Mucosa of descending colon (tissue), 3 donors: ENCODE measurements at places on chromosomes 3 and 15.

GRCh38 chr15:67208396-67208795 lies 46.1 kb downstream of the AAGAB start:
- no peak for DNase-seq

DNA sequence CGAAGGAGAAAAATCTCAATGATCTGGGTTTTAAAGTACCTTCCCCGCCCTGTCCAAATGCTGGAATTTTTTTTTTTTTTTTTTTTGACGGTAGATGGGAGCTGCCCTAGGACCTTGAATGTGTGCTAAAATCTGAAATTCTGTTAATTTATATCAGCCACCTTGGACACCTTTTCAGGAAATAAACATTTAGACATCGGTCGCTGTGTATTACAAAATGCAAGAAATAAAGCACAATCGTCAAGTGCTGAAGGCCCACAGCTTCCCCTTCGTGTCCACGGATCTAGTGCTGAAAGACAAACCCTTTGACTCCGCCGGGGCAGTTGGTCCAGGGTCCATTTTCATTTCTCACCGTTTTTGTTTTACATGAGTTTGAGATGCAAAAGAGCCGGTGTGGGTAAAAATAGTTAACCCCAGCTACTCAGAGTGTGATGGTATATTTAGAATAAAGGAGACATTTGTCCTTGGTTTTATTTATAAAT lies 90.2 kb upstream of the CHD2 start:
- peak; percentile 71 for DNase-seq

GRCh38 chr15:38461066-38461833 lies 7.3 kb downstream of the FAM98B start:
- DNase-seq = peak; percentile 17

- DNase-seq = no peak
Observed at GRCh38 chr3:31890007-31890406, 91.1 kb downstream of the OSBPL10 start.

DNA sequence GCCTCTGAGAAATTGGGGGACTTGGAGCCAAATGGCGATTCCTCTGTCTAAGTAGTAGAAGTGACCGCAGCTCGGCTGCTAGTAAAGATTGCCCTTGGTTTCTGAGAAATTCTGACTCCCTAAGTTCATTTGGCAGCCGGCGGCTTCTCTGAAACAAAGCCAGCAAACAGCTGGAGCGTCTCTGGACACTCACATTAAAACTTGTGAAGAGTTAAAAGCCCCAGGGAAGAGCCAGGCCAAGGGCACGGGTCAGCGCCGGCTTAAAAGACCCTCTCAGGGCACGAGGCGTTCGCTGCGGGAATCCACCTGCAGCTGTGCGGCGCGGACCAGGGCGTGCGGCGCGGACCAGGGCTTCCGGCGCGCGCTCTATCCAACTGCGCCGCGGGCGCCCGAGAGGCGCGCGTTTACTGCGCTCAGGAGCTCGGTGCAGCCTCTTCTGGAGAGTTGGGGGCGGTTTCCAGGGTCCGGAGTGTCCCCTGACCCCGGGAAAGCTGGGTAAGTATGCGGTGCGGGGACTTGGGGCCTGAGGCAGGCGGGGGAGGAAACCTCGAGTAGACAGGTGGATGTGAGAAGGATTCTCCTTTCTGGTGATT lies at the start of gene COL6A5:
Gene COL6A5, plus strand, starts transcription at position 186 of the 593 bp plus-strand sequence. CDS start 27,967 bp downstream, outside the sequence.
- no peak for DNase-seq

- no peak for DNase-seq
Observed at GRCh38 chr3:31449318-31449717, 83.4 kb upstream of the STT3B start.

DNA sequence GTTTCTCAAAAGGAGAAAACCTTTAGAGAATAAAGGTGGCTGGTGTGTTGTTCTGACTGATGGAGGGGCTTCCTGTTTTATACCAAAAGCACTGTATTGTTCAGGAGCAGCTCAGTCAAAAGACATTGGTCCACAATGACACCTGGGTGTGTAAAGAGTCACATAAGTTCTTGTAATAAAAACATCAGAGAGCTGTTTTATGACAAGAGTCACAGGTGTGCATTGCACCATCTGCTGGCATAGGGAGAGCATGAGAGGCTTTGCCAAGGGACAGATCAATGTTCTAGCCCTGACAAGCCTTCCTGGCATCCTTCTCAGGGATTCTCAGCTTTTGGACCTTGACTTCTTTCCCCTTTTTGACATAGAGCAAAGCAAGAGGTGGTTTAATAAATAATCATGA lies 20.4 kb downstream of the ARPP21 start:
- DNase-seq = peak; percentile 49

GRCh38 chr15:67779549-67780111 lies 45.7 kb upstream of the SKOR1 start:
- no peak for DNase-seq

DNA sequence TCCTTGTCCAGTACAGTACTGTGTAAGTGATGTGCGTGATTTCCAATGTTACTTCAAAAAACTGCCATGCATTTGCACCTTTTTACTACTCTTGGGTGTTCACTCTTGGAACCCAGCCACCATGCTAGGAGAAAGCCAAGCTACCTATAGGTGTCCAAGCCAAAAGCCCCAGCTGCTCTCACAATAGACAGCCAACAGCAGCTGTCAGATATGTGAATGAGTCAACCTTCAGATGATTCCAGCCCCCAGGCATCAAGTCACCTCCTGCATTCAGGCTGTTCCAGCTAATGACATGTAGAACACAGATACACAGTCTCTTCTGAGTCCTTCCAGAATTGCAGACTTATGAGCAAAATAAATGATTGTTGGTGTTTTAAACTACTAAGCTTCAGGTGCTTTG lies 417.7 kb upstream of the TGFBR2 start:
- DNase-seq = no peak
